ENCODE measurements at places on chromosomes 2 and 18. TPM values are rescaled to one million over a fixed set of nuclear protein-coding genes. Genes with fewer than 3 reads are reported as not detected.

The SEMA4F gene
- 5.0 TPM for polyA plus RNA-seq

The KIAA2012 gene
- polyA plus RNA-seq, result 0.05 TPM

The MAP3K20 gene
- polyA plus RNA-seq, result 140 TPM

The CAPN14 gene
- polyA plus RNA-seq, result 0.44 TPM

All from urinary bladder (tissue), 4 donors.